ENCODE measurements at places on chromosomes 6 and 20.

DNA sequence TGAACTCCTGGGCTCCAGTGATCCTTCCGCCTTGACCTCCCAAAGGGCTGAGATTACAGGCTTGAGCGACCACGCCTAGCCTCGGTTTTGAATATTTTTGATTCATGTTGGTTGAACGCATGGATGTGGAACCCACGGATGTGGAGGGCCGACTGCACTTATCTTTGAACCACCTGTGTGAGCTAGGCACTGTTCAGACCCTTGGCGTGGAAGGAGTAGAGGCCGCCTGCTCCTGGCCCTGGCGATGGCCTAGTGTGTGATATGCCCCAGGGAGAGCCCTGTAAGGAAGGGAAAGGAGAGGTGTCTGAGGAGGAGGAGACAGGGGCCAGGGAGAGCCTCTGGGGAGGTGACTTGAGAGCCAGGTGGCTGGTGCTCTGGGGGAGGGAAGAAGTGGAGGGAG, 64.3 kb downstream of the BCAS4 start:
- no peak for DNase-seq

- DNase-seq: no peak
Observed at GRCh38 chr6:129346964-129347363, 363.0 kb downstream of the ARHGAP18 start.

DNA sequence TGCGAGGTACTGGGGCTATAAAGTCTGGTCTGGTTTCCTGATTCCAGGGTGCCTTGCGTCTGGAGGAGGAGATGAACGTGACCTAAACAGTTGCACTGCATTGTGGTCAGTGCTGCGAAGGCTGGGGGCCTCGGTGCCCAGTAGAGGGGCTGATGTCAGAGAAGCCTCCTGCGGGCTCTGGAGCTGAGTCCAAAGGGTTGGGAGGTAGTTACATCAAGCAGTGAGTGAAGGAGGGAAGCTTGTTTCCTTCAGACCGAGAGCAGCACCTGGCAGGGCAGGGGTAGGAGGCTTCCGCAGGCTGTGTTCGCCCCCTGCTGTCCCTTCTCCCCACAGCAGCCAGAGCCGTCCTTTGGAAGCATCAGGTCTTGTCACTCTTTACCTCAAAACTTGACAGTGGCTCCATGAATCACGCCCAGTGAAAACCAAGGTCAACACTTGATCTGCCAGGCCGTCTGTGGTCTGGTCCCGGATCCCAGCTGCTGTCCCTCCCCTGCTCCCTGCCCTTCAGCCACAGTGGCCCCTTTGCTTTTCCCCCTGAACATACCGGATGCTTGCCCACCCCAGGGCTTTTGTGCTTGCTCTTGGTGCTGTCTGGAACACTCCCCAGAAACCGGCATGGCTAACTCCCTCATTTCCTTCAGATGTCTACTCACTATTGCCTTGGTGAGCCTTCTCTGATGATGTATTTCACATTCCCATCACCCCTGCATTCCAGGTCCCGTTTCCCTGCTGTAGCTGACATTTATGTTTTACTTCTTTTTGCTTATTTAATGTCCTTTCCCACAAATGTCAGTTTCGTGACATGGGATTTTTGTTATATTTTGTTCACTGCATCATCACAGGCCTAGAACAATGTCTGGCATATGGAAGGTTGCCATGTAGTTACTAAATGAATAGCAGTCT, 7.0 kb downstream of the DYNLRB1 start:
- DNase-seq: peak; percentile 74

- DNase-seq: no peak
Observed at GRCh38 chr6:158285656-158286021, 26.6 kb upstream of the TULP4 start.

DNA sequence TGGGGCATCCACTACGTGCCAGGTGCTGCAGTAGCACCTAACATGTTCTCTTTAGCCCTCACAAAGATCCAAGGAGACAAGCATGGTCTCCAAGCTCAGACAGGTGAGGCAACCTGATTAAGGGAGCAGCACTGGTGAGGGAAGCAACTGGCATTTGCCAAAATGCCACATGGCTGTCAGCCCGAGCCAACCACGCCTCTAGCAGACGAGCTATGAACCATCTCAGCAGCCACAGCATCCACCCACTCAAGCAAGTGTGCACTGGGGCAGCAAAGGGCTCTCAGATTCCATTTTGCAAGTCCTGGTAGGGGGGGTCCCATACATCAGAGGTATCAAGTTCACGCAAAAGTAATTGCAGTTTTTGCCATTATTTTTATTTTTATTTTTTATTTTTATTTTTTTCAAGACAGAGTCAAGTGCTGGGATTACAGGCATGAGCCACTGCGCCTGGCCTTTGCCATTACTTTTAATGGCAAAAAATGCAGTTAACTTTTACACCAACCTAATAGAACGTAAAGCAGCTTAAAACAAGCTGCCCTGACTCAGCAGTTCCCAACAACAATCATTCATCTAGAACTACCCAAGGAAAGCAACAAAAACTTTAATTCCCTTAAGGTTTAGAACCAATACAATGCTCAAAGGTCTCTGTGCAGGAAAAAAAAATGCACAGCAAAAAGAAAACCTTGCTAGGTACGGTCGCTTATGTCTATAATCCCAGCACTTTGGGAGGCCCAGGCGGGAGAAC, 36.3 kb upstream of the SPDEF start:
- DNase-seq: no peak

DNA sequence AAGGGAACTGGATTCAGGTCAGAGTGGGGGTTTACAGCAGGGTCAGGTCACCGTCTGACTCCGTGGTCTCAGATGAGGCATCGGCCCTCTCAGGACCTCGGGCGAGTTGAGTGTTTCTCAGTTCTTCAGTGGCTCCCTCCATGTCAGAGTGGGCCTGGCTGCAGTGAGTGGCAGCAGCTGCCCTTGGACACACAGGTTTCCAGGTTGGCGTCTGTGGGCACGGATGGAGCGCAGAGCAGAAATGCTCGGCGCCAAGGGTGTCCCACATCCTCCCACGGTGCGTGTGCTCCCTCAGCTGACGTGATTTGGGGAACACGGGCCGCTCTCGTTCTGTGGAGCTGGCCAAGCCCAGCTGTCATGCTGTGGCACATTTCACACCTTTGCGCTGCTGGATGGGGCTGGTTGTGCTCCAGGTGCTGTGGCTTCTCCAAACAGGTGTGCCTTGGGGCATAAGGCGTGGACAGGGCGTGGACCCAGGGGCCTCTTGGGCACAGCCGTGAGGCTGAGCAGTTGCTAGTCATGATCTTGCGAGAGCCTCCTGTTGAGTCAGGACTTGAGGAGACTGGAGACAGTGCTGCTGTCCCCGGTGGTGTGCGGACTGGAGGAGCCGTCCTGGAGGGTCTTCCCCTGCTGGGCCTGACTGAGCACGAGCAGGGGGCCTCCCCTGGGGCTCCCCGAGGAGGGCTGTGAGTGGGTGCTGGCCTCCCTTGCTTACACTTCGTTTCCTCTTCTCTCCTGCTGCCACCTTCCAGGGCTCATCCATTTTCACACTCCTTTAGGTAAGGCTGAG, 9.5 kb upstream of the DNAJC5 start:
- DNase-seq: no peak
